NCI-H2029 treated with DMSO at 0.1 percent for 48 hours (cell line): ENCODE measurements at places on chromosomes 16 and 17.

DNA sequence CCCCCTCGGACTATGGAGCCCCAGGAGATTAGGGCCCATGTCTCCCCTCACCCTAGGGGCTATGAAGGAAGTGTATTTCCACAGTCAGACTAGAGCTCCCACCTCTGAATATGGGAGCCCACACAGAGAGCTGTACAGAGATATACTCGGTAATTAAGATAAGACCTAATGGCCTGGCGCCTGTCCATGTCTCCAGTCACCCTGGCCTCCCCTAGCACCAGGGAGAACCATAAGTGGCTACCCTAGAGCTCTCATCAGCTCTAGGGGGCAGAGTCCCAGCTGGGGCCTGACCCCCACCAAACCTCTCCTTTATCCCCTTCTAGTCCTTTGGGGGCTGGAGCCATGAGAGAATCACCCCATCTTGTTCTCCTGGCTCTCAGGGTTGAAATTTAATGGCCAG is 2.4 kb downstream of the TMEM101 start:
- no peak for DNase-seq

DNA sequence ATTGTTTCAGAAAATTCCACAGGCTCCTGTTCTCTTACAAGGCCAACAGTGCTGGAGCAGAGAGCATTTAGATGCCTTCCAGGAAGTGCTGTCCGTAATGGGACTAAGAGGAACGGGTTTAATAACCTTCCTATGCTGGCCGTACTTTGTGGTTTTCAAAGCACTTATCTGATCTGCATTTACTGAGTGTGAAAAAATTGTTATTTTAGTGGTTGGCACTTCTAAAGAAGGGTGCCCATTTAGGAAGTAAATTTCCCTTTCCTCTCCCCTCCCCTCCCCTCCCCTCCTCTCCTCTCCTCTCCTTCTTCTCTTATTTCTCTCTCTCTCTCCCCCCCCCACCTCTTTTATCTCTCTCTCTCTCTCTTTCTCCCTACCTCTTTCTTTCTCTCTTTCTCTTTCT is 72.0 kb upstream of the DNAJA2 start:
- no peak for DNase-seq

GRCh38 chr17:46777943-46778915 is 40.3 kb downstream of the WNT3 start:
- no peak for DNase-seq

DNA sequence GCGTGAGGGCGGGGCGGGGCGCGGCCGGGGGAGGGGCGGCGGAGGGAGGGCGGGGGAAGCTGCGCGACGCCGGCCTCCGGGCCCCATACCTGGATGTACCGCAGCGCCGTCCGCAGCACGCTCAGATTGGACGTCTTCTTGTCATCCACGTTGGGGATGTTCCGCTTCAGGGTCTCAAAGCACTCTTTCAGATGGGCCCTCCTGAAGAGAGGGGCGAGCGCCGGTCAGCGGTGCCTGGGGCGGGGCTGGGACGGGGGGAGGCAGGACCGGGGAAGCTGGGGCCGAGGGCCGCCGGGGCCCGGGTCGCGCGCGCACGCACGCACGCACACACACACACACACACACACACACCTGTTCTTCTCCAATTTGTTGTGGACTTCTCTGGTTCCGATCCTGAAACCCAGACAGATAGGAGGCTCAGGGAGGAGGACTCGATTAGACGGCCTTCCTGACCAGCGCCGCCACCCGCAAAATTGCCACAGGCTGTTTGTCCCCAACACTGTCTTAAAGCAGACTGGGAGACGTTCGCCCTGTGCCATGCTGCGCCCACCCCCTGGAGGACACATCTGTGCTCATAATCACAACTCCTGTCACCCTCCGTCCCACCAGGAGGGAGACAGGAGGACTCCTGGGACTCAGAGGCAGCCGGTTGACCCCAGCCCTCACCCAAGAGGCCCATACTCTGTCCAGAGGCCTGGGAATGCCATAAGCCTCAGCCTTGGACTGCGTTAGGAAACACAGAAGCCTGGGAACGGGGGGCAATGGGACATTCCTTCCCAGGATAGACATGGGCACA is 6.7 kb downstream of the MNT start:
- DNase-seq: no peak

- DNase-seq: no peak
These were observed 27.0 kb upstream of the SMURF2 start for GRCh38 chr17:64689106-64689505.

- no peak for DNase-seq
These were observed 10.5 kb downstream of the SREBF1 start for GRCh38 chr17:17826342-17826713.

- DNase-seq: no peak
These were observed 28.8 kb downstream of the NLRC3 start for GRCh38 chr16:3548445-3548844.

GRCh38 chr16:12260119-12260646 is 283.6 kb downstream of the SNX29 start:
- no peak for DNase-seq

GRCh38 chr17:20920815-20921199 is 122.0 kb downstream of the USP22 start:
- no peak for DNase-seq

DNA sequence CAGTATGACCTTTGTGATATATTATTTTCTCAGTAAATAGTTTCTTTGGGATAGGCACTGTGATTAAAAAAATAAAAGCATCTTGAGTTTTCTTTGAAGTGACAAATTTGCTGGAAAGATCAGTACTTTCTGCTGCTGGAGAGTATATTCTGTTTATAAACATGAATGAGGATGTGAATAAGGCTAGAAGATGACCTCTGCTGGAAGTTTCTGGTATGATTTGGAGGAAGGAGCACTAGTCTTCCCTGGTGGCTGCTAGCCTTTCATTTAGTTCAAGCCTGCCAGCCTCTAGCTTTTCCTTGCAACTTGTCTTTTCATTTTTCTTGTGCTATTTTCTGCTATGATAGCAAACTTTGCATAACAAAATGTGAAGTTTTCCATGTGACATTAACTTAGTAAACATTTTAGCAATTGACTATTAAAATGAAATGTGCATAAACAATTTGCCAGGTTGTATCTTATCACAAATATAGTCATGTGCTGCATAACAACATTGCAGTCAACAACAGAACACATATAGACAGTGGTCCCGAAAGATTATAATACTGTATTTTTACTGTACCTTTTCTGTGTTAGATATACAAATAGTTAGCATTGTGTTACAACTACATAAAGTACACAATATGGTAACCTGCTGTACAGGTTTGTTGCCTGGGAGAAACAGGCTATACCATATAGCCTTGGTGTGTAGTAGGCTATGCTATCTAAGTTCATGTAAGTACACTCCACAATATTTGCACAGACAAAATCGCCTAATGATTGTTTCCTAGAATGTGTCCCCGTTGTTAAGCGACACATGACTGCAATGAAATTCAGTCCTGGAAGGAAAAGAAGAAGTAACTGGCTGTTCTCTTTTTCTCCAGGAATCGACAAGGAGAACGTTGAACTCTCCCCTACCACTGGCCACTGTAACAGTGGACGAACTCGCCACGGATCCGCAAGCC is 18.1 kb upstream of the RAB11FIP4 start:
- peak; percentile 41 for DNase-seq

- no peak for DNase-seq
These were observed 55.0 kb upstream of the METRNL start for GRCh38 chr17:83024218-83024971.

DNA sequence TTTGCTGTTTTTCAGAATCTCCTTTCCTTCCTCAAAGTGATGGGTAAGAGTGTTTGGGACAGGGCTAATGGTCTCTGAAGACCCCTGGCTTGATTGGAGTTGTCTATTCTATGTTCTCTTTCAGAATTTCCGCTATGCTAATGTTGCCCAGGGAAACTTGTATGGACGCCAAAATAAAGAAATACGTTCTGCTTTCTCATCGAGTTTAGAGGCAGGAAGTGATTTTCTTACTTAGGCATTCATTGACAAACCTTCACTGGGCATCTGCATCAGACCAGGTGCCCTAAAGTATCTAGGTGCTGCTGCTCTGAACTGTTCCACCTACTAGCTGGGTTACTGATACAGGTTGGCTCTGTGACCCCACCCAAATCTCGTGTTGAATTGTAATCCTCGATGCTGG is 787.9 kb upstream of the EEF2KMT start:
- DNase-seq: no peak

DNA sequence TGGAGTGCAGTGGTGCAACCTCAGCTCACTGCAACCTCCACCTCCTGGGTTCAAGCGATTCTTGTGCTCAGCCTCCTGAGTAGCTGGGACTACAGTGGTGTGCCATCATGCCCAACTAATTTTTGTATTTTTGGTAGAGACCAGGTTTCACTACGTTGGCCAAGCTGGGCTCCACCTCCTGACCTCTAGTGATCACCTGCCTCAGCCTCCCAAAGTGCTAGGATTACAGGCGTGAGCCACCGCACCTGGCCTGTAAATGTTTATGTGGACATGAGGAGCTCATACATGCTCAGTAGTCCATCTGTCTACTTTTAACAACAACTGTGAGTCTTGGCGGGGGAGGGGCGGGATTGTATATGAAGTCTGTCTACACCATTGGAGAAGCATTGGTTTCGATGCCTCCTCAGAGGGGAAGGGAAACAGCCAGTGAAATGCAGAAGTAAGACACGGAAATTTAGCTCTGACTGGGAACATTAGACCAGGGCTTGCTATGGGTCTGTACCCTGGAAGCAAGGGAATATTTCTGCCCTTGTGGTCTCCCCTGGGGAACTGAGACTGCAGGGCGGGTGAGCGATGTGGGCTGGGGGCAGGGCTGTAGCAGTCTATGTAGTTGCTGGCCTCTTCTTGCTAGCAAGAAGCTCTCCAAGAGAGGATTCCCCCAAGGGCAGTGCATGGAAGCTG is 9.3 kb downstream of the NUBP1 start:
- DNase-seq: no peak

- DNase-seq: no peak
These were observed 2.5 kb downstream of the CAPNS2 start for GRCh38 chr16:55569025-55569424.

DNA sequence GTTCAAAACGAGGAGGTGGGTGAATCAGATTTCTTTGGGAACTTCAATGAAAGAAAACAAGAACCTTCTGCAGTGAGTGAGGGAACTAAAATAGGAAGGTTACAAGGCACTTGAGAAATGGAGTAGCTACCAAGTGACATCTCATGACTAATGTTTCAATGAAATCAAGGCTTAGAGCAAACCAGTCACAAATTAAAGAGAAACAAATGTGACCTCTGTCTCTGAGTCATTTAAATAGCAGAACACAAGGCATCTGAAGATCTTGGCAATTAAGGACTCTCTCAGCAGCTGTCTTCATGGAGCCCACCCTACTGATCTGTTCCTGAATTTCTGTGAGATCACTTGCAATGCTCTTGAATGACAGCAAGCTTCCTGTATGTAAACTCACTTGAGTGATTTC is 109.5 kb downstream of the CDH11 start:
- no peak for DNase-seq

DNA sequence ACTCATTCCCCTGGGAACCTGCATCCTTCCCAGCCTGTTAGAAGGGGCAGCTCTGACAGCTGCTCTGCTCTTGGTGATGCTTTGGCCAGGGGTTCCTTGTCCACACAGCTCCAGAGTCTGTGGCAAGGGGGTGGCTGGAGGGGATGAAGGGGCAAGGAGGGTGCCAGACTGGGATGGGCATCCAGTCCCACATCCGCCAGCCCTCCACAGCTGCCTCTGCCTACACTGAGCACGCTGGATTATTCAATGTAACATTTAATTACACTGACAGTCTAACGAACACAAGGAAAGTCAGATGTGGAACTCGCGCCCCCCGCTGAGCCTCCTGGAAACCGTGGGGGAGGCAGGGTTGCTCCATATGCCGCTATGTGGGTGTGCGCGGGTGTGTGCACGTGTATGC is 101.1 kb downstream of the C16orf78 start:
- DNase-seq: no peak

- DNase-seq: no peak
These were observed 2.7 kb upstream of the KCNJ2 start for GRCh38 chr17:70166615-70167014.

GRCh38 chr17:60229188-60229802 is 79.5 kb downstream of the CA4 start:
- no peak for DNase-seq

DNA sequence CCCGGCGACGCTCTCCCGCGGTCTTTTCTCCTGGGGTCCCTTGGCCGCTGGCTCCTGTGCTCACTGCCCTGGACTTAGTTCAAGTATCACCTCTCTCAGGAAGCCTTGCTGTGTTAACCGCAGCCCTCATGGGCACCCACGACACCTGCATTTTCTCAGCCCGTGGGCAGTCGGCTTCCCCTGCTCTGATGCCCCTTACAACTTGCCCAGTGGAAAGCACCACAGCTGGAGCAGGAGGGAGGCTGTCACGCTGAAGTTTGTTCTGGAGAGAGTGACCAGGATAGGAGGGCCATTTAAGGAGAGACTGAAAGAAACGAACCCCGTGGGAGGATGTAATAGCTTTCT is 395 bp downstream of the STXBP4 start:
- no peak for DNase-seq

- no peak for DNase-seq
These were observed 265.7 kb upstream of the KCNJ16 start for GRCh38 chr17:69809331-69809730.

DNA sequence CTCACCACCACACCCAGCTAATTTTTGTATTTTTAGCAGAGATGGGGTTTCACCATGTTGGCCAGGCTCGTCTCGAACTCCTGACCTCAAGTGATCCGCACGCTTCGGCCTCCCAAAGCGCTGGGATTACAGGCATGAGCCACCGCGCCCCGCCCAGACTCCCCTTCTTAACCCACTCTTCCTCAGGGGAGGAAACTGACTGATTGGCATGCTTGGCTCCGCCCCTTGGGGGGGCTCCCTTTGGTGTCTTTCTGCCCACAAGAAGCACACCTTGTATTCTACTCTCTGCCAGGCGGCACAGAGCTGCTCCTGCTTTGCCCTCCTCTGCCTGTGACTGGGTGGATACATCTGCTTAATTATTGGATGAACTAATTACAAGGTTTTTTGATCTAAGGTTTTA is 4.7 kb upstream of the ASGR2 start:
- DNase-seq: no peak

DNA sequence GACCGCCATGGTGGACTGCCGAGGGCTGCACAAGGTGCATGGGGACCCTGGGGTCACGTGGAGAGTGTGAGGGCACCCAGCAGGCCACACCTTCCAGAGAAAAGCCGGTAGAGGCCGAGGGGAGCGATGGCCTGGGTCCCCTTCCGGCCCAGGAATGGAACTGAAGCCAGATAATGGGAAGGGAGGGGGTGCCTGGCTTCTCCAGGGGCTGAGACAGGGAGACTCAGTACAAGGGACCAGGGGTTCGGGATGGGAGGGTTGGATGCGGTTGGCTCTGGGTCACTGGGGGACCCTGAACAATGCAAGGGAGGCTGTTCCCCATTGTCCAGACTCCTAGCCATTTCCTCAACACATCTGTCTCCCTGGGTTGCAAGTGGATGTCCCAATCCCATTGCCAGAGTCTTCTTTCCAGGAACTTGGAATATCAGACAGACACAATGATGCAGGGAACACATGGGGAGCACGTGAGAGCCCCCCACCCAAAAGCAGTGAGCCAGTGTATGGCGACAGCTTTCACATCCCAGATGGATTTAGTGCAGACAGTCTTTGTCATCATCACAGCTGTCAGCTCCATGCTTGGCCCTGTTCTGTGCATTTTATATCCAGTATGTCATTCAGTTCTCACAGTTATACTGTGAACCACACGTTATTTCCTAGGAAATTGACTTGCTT is 23.6 kb upstream of the DNAI2 start:
- no peak for DNase-seq

- DNase-seq: no peak
These were observed 204.8 kb downstream of the HAPSTR1 start for GRCh38 chr16:9296271-9296590.

- no peak for DNase-seq
These were observed 21.8 kb downstream of the NMRAL1 start for GRCh38 chr16:4452674-4453073.
